ENCODE measurements at places on chromosomes 12 and 14. TPM values are rescaled to one million over a fixed set of nuclear protein-coding genes. Genes with fewer than 3 reads are reported as not detected.

Gene PTGR2
- 3.5 TPM for total RNA-seq

Gene LRFN5
- total RNA-seq: 0.87 TPM

Gene AEBP2
- 23.2 TPM for total RNA-seq

Gene LRRIQ1
- total RNA-seq: 0.43 TPM

Gene UNC79
- total RNA-seq: 0.22 TPM

Gene SPTB
- 0.98 TPM for total RNA-seq

Gene FOXN4
- not detected for total RNA-seq

Gene MMP14
- 92.7 TPM for total RNA-seq

Gene EXOC3L4
- total RNA-seq: not detected

Gene TESPA1
- total RNA-seq: not detected

Gene SPX
- not detected for total RNA-seq

Gene MAP3K12
- total RNA-seq: 13.4 TPM

Data from placental epithelial cell (primary cell).